Stomach (tissue), 19 donors: ENCODE measurements at places on chromosomes 16 and 17.
A peak's percentile ranks its signal among the peaks of the same experiment; 100 is the strongest.

DNA sequence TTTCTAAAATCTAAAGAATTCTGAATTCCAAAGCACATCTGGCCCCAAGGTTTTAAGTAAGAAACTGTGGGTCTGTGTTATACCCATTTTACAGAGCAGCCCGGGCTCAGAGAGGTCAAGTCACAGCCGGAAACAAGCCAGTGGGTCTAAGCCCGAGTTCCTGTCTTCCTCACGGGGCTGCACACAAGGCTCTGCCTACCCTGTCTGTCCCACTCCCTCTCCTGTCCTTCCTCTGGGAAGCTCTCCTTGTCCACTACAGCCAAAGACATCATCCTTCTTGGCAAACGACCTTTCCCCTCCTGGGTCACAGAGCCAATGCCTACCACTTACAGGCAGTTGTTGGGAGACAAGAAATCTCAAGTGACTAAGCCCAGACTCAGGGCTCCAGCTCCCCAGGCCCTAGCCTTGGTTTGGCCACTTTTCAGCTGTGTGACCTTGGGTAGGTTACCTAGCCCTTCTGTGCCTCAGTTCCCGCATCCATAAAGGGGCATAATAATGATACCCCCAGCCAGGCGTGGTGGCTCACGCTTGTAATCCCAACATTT is 55.6 kb upstream of the MAP3K14 start:
- H3K36me3 ChIP-seq: no peaks in the 10 kb centered on the region
- H3K4me3 ChIP-seq: peak overlapping the region; percentile 41
- H3K4me1 ChIP-seq: peaks cover 44% of the 10 kb centered on the region

GRCh38 chr17:77011173-77012011 is 129.4 kb upstream of the SEC14L1 start:
- no peaks in the 10 kb centered on the region for H3K4me1 ChIP-seq
- DNase-seq: peak; percentile 41
- no peak overlapping the region for H3K4me3 ChIP-seq
- H3K36me3 ChIP-seq: no peaks in the 10 kb centered on the region
- H3K27me3 ChIP-seq: no peaks in the 10 kb centered on the region

GRCh38 chr16:81873843-81874752 is 95.0 kb downstream of the PLCG2 start:
- H3K4me3 ChIP-seq: no peak overlapping the region
- H3K4me1 ChIP-seq: no peaks in the 10 kb centered on the region
- H3K36me3 ChIP-seq: no peaks in the 10 kb centered on the region
- H3K27me3 ChIP-seq: no peaks in the 10 kb centered on the region

- peaks cover 19% of the 10 kb centered on the region for H3K4me1 ChIP-seq
- H3K36me3 ChIP-seq: no peaks in the 10 kb centered on the region
- no peaks in the 10 kb centered on the region for H3K27me3 ChIP-seq
- no peak for DNase-seq
These were observed 74.7 kb downstream of the YPEL2 start for GRCh38 chr17:59405944-59406705.

DNA sequence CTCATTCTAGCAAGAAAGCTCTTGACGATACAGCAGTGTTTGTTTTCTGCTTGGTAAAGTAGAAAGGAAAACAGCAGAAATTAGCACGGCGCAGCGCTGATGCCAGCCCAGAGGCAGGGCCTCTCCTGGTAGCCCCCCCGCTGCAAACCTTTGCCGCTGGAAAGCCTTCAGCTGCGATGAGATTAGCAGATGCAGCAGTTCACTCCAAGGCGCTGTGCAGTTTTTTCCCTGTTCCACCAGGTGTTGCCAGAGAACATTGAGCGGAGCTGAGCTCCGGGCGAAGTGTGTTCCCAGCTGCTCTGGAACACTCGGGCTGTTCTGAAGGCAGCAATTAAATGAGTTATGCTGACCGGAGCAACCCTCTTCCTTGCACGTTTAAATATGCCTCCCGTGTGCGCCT is 72.5 kb downstream of the RBFOX1 start:
- no peak overlapping the region for H3K27ac ChIP-seq
- H3K27me3 ChIP-seq: no peaks in the 10 kb centered on the region
- DNase-seq: peak; percentile 82
- H3K36me3 ChIP-seq: no peaks in the 10 kb centered on the region
- no peak overlapping the region for H3K4me3 ChIP-seq

- H3K4me1 ChIP-seq: peaks cover 36% of the 10 kb centered on the region
- H3K27me3 ChIP-seq: no peaks in the 10 kb centered on the region
- no peak overlapping the region for H3K27ac ChIP-seq
These were observed 7.7 kb downstream of the ARHGAP17 start for GRCh38 chr16:25007284-25007984.

GRCh38 chr17:71080937-71081336 is 911.6 kb downstream of the KCNJ2 start:
- H3K4me1 ChIP-seq: no peaks in the 10 kb centered on the region
- H3K27me3 ChIP-seq: no peaks in the 10 kb centered on the region
- DNase-seq: no peak
- no peaks in the 10 kb centered on the region for H3K36me3 ChIP-seq
- H3K27ac ChIP-seq: no peak overlapping the region
- H3K4me3 ChIP-seq: no peak overlapping the region

- peaks cover 64% of the 10 kb centered on the region for H3K4me1 ChIP-seq
- peaks cover 16% of the 10 kb centered on the region for H3K36me3 ChIP-seq
- H3K27me3 ChIP-seq: no peaks in the 10 kb centered on the region
- H3K4me3 ChIP-seq: no peak overlapping the region
- H3K27ac ChIP-seq: no peak overlapping the region
These were observed 24.4 kb downstream of the NAA60 start for GRCh38 chr16:3467921-3468320.

DNA sequence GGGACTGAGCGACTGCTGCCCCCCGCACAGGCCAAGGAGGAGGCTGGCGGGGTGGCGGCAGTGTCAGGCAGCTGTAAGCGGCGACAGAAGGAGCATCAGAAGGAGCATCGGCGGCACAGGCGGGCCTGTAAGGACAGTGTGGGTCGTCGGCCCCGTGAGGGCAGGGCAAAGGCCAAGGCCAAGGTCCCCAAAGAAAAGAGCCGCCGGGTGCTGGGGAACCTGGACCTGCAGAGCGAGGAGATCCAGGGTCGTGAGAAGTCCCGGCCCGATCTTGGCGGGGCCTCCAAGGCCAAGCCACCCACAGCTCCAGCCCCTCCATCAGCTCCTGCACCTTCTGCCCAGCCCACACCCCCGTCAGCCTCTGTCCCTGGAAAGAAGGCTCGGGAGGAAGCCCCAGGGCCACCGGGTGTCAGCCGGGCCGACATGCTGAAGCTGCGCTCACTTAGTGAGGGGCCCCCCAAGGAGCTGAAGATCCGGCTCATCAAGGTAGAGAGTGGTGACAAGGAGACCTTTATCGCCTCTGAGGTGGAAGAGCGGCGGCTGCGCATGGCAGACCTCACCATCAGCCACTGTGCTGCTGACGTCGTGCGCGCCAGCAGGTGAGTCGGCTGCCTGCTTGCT is 5.6 kb upstream of the TMEM88 start:
- no peak overlapping the region for H3K27ac ChIP-seq
- H3K4me3 ChIP-seq: peak overlapping the region; percentile 2
- H3K4me1 ChIP-seq: peaks cover 35% of the 10 kb centered on the region
- H3K36me3 ChIP-seq: peaks cover 91% of the 10 kb centered on the region
- H3K27me3 ChIP-seq: no peaks in the 10 kb centered on the region
- DNase-seq: no peak

DNA sequence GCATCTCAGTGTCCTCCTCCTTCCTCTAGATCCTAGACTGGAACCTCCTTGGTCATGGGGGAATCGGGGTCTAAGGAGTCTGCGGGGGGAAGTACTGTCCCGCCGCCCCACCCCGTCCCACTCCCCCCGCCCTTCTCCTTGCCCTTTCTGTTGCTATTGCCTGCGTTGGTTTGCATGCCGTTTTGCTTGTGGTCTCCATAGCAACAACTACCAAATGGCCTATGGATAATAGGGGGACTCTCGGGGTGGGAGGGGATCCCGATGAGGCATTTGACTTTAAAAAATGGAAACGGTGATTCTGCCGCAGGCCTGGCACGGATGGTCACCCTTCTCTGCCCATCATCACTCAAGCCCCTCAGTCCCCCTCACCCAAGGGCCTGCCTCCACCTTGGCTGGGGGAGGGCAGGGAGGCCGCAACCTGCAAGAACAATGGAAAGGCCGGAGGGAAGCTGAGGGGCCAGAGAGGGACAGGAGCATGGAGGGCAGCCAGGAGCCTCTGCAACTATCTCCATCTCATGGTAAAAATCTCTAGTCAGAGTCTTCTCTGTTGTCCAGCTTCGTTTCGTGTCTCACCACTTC is 231.4 kb upstream of the TNRC6C start:
- no peaks in the 10 kb centered on the region for H3K36me3 ChIP-seq
- DNase-seq: no peak
- H3K27me3 ChIP-seq: no peaks in the 10 kb centered on the region
- H3K4me1 ChIP-seq: no peaks in the 10 kb centered on the region
- H3K27ac ChIP-seq: peak overlapping the region; percentile 41

- DNase-seq: no peak
- no peak overlapping the region for H3K27ac ChIP-seq
- no peak overlapping the region for H3K4me3 ChIP-seq
- H3K27me3 ChIP-seq: no peaks in the 10 kb centered on the region
These were observed 11.7 kb upstream of the TOB1 start for GRCh38 chr17:50877838-50878237.

GRCh38 chr17:19306160-19307111 is 56.1 kb downstream of the B9D1 start:
- H3K4me3 ChIP-seq: no peak overlapping the region
- peaks cover 14% of the 10 kb centered on the region for H3K4me1 ChIP-seq
- DNase-seq: peak; percentile 67
- no peaks in the 10 kb centered on the region for H3K27me3 ChIP-seq
- peaks cover 13% of the 10 kb centered on the region for H3K36me3 ChIP-seq

- DNase-seq: no peak
- no peaks in the 10 kb centered on the region for H3K4me1 ChIP-seq
- H3K4me3 ChIP-seq: no peak overlapping the region
These were observed 16.4 kb upstream of the RBFOX3 start for GRCh38 chr17:79627184-79627765.

DNA sequence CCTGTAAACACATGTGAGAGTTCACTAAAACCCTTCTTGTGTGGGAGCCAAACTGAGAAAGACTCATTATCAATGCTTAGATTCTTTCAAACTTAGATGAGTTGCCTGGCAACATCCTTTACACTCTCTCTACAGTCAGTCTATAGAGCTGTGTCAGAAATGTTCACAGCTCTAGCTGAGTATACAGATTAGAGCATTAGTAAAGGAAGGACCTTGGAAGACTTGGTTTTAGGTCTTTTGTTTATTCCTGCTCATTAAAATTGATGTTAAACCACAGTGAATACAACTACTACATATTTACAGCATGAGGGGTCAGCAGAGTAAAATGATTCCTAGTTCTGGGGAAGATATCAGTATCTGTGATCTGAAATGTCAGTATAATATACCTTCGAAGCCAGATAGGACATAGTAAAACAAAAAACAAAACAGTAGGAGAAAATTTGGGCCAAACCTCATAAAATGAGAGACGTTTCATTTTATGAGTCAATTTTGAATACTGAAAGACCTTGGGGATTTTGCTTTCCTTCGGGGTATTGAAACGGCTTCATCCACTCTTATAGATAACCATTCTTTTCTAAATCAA is 186.0 kb downstream of the TANC2 start:
- no peak overlapping the region for H3K4me3 ChIP-seq
- H3K27ac ChIP-seq: no peak overlapping the region
- H3K27me3 ChIP-seq: no peaks in the 10 kb centered on the region
- H3K4me1 ChIP-seq: no peaks in the 10 kb centered on the region
